ENCODE measurements at places on chromosomes 13 and 19. TPM values are rescaled to one million over a fixed set of nuclear protein-coding genes. Genes with fewer than 3 reads are reported as not detected.
A peak's percentile ranks its signal among the peaks of the same experiment; 100 is the strongest.

DNA sequence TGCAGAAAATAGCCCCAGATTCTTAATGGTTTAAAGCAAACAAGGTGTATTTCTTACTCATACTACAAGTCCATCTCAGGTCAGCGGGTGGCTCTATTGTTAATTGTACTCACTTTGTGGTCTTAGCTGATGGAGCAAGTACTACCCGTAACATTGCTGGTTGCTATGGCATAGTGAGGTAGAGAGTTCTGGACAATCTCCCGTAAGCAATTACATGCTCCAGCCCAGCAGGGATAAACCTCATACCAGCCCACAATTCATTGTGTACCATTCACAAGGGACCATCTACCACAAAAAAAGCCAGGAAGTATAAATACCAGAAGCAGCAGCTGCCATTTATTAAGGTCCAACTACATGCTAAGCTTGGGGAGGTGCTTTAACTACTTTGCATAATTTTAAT lies 167.1 kb downstream of the PCDH9 start:
- no peak for DNase-seq

DNA sequence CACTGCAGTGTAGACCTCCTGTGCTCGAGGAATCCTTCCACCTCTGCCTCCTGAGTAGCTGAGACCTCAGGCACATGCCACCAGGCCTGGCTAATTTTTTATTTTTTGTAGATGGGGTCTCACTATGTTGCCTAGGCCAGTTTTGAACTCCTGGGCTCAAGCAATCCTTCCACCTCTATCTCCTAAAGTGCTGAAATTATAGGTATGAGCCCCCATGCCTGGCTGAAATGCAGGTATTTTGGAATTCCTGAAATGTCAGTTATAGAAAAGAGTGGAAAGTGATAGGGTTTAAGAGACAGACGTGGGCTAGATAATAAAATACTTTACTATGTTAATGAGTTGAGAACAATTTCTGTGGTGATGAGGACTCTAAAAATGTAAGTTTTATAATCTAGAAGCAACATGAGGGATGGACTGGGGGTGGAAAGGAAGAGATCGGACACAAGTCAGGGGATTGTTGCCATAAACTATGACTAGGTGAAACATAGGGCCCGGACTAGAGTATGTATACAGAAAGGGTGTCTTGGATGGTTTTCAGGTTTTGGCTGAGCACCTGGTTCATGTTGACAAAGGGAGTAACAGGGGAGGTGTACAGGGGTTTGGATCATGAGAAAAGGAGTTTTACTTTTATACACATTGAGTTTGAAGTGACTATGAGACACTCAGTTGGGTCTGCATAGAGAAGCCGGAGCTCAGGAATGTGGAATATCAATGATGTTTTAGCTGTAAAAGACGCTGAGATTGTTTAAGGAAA lies 165.6 kb upstream of the STARD13 start:
- no peak for DNase-seq

GRCh38 chr13:98890186-98890585 lies 87.7 kb downstream of the DOCK9 start:
- no peak for DNase-seq

DNA sequence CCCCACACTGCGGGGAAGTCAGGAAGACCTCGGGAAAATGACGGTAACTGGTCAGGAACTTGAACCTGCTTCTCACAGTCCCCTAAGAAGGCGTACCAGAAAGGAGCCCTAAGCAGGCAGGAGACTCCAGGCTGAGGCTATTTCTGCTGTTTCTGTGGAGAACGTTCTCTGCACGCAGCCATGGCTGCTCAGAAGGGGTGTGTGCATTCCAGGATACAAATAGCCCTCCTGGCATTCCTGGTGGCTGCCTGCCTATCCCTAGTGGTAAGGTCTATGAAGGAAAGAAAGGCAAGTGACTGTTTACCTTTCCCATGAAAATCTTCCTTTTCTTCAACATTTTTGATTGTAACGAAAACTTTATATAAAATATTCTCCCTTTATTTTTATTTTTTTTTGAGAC lies 2.5 kb downstream of the SGCG start:
- DNase-seq, result no peak

- DNase-seq, result peak; percentile 93
Measured at GRCh38 chr19:42244347-42245220, 2.2 kb upstream of the GSK3A start.

DNA sequence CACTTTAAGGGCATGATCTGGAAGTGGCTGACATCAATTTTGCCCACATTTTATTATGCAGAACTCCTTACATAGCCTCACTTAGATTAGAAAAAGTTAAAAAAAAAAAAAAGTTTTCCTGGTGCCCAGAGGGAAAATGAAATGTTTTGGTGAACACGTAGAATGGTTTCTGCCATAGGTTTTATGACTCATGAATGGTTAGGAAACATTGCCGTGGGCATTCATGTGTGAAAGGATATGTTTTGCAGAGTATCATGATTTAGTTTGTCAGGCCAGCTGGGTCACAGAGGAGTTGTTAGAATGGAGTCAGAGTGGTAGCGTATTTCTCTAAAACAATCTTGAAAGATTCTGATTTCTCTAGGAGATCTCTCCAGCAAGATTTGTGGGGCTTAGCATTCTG lies 133.8 kb downstream of the MRPL57 start:
- DNase-seq, result no peak

- peak; percentile 64 for DNase-seq
Measured at GRCh38 chr19:18091217-18091608, 4.5 kb upstream of the IL12RB1 start.

DNA sequence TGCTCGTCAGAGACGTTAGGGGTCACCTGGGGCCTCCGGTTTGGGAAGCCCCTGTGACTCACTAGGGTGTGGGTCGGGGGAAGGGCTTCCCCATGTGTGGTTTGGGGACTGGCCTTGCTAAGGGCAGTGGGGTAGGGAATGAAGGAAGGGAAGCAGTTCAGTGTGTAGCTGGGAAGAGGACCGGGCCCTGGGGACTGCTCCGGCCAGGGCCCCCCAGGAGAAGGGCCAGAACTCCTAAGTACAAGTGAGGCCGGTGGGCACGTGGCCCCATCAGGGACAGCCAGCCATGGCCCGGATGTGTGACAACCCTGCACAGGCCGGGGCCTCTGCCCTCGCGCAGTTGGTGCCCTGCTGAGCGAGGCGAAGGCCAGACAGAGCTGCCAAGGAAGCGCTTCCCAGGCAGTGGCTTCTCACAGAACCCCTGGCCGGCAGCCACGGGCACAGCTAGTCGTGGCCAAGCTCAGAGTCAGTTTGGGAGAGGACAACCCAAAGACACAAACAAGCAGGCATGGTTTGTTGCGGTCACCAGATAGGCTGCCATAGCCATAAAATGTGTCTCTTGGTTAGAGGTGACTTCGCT lies 25.7 kb downstream of the TEX29 start:
- DNase-seq, result no peak

DNA sequence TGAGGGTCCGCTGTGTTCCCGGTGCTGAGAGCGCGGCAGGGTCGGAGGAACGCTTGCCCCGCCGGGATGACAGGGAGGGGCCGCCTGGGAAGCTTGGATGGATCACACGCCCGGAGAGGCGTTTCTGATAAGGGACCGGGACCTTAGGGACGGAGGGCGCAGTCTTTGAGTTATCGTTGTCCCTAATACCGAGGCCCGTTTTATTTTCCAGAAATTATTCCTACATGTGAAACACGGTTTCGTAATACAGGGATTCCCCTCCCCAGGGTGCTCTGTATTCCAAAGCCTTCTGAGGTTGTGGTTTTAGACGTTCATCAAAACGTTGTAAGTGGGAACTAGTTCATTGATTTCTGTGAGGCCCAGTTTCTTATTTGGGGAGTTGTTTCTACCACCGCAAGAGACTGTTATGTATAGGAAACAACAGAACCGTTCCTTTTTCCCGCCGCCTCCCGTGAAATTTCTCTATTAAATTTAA lies 752 bp downstream of the PDCD5 start:
- peak; percentile 30 for DNase-seq

PIP5K1C gene
- 33.1 TPM for total RNA-seq

ACP7 gene
- total RNA-seq, result not detected

PTPRS gene
- total RNA-seq, result 27.6 TPM

ZNF90 gene
- total RNA-seq, result 3.2 TPM

NR2C2AP gene
- total RNA-seq, result 8.8 TPM

Measured in left colon (tissue), 2 donors.